ENCODE measurements at places on chromosomes 2 and 18. TPM values are rescaled to one million over a fixed set of nuclear protein-coding genes. Genes with fewer than 3 reads are reported as not detected.

DLGAP1 gene
- total RNA-seq, result 2.2 TPM

AMER3 gene
- 0.42 TPM for total RNA-seq

DNA sequence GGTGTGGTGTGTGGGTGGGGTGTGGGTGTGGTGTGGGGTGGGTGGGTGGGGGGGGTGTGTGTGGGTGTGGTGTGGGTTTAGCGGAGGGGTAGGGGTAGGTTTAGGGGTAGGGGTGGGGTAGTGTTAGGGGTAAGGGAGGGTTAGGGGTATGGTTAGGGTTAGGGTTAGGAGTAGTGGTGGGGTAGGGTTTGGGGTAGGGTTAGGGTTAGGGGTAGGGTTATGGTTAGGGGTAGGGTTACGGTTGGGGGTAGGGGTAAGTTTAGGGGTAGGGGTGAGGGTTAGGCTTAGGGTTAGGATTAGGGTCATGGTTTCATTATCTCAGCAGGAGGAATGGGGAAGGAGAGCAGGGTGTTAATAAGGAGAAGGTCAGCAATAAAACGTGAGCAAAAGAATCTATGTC lies 11.3 kb upstream of the PARD6G start:
- no peak for DNase-seq

DNA sequence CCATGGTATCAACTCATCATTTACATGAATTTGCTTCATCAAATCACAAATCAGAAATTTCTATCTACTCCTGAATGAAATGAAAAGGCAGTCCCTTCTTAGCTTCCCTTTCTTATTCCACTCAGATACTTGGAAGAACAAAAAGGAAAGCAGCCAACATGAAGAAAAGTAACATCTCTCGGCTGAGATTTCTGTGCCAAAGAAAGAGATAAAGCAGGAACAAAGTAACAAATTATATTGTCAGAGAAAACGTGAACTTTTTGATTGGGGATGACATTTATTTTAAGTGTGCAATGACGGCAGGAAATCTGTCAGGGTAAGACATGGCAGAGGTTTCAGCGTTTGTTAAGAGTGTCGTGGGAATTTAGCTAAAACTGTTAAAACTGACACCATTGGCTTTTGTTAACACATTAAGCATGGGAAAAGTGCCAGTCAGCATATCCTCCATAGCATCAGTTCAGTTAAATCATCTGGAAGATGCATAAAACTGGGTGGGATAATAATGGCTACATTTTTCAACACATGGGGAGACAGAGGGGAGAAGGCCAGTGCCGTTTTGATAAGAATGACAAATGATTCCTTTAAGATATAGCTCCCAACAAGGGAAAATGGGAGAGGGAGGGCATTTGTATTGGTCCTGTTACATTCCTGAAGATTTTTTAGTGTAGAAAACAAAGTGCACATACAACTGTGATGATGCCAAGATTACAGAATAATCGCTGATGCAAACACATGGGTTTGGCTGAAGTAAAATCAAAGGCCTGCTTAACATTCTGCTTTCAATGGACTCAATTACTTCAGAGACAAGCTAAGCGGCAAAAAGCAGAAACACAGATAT lies 211.6 kb downstream of the ZNF521 start:
- DNase-seq, result no peak

DNA sequence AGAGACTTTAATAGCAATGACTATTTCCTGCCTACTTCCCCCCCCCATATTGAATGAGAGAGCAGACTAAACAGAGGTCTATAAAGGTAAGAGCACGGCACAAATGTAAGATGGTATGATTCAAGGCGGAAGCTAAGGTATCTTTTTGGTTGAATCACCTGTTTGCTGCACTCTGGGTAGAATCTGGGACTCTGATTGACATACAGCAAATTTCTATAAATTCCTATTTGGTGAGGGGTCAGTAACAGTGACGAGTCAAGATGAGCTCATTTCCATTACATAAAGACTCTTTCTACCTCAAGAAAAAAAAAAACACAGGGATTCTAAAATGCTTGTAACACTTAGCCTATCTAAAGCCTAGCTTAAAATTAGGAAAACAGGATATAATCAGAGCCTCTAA lies 297.3 kb downstream of the TNS1 start:
- DNase-seq, result no peak

DNA sequence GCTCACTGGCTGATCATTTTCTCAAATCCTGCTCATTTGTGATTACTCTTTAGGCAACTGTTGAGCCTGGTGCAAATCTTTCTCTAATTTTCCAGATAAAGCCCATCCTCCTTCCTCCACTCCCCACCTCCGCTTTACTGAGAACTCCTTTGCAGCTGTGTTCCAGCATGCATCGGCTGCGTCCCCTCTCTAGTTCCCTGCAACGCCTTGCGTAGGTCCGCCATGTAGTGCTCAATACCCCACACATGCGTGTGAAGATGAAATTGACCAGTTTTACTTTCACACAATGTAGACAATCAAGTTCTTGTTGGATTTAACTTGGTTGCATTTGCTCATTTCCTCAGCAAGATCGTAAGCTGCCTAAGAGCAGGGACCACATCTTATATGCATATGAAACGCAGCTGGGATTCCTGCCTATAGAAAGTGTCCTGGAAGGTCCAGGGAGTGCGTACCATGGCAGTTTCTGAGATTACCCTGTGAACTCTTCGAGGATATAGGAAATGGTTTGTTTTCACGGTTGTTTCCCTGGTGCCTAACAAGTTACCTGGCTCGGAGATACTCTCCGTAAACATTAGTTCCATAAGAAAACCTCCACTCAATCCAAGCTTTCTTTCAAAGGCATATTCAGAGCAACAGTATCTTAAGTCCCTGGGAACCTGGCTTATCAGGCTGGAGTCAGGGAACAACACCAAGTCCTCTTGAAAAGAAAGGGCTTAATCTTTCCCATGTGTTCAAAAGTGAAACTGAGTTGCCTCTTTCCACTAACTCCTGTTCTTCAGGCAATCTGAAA lies 766.4 kb upstream of the ID2 start:
- DNase-seq, result no peak

AQP12A gene
- total RNA-seq, result 4.0 TPM

DNA sequence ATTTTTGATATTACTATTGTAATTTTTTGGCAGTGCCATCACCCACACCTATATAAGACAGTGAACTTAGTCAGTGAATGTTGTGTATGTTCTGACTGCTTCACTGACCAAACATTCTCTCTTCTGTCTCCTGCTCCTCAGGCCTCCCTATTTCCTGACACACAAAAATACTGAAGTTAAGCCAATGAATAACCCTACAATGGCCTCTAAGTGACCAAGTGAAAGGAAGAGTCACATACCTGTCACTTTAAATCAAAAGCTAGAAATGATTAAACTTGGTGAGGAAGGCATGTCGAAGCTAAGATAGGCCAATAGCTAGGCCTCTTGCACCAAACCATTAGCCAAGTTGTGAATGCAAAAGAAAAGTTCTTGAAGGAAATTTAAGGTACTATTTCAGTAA lies 151.9 kb downstream of the RND3 start:
- DNase-seq, result no peak

DNA sequence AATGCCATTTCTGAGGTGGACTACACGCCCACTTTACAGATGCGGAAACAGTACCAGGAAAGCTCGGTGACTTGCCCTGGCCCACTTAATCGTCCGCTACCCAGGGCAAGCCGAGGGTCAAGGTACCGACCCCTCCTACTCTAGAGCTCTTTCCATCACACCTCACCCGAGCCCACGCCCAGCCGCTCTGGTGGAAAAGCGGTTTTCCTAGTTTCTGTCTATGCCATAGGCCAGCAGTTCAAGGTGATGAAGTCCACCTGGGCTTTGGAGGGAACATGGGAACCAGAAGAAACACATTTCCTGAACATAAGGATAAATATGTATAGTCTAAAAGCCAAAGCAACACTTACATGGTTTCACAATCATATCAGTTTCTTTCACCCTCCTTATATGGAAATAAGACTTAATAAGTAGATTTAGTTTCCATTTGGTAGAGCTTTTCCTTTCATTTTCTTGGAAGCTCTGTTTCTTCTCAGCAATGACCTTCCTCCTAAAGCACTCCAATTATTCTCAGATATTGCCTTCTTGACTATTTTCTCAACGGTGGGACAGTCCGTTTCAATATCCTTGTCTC lies 567 bp downstream of the VWA3B start:
- DNase-seq, result no peak

Measured in left colon (tissue), 2 donors.